Stimulated activated naive CD4-positive, alpha-beta T cell treated with Interleukin-2 at 50 U/mL for 16 hours (primary cell): ENCODE measurements at places on chromosomes 7 and 10.

DNA sequence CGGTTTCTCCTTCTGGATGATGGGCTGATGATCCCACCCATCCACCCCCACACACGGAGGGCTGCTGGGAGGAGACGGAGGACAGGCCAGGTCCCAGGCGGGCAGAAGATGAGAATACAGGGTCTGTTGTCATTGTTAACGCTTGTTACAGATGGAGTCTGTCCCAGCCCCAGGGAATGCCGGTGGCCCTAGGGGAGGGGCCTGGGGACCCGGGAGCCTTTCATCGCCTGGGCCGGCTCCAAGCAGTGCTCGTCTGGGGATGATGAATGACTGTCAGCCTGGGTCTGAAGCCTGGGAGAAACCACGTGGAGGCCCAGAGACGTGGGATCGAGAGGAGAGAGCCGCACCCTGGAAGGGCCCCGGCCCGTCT is 69.2 kb downstream of the UNCX start:
- no peak for DNase-seq

DNA sequence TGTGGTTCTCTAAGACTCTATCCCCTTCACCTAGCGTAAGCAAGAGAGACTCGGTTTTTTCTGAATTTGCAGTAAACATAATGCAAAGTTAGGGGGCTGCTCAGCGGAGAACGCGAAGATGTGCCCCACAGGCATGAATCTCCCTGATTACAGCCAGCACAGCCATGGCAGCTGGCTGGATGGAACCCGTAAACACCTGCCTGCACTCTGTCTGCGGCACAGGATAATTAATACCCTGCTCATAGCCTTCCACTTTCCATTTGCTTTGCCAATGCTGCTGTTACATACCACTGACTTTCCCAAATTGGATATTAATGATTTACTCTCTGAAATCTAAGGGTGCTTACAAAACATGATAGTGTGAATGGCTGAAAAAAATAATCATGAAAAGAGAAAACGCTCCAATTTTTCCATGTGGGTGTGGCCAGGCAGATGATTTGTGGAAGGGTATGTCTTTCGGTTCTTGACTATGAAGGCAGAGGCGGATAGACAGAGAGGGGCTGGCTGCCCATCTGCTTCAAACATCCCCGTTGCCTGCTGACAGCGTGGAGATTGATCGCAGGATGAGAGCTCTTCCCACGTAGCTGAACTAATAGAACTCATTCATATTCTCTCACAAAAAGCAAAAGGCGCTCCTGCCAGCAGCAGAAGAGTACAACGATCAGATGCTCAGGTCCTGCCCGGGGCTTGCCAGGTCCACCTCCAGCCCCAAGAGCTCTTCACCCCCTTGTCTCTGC is 193.2 kb upstream of the GHITM start:
- no peak for DNase-seq

DNA sequence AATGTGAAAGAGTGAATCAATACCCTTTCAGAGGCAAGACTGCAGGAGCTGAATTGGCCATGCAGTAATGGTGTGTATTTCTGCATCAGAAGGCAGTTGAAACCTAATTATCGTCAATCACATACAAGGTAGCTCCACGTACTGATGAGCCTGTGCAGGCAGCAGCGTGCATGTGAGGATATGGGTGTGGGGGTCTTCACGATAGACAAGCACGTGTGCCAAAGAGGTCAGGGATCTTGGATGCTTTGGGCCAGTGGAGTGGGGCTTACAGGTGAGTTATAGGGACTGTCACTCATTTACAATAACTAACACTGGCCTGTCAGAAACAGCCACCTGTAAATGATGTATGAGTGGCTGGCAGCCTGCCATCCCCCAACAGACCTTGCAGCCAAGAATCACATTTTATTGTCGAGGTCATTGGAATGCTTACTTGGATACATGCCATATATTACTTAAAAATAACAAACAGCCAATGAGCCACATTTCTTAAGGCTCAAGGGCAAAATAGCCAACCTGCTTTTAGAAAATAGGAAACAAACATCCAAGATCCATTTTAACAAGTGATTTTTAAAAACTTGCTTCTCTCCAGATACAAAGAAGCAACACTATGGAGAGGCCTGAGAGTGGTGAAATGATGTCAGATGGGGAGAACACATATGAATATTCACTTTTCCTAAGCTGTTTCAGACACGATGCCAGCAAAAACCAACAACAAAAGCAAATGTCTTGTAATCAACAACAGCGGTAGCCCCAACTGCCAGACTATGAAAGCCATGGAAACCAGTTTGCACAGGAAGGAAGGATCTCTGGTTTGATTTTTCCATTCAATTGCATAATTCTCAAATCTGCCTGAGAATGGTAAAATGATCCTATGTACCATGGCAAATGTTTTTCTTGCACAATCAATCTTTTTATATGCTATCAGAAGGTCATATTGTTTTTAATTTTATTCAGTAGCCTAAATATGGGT is 210.7 kb downstream of the SKAP2 start:
- no peak for DNase-seq

- no peak for DNase-seq
These were observed 11.4 kb downstream of the NPVF start for GRCh38 chr7:25216837-25217236.

- no peak for DNase-seq
These were observed 1472.6 kb upstream of the CELF2 start for GRCh38 chr10:9545073-9545472.

DNA sequence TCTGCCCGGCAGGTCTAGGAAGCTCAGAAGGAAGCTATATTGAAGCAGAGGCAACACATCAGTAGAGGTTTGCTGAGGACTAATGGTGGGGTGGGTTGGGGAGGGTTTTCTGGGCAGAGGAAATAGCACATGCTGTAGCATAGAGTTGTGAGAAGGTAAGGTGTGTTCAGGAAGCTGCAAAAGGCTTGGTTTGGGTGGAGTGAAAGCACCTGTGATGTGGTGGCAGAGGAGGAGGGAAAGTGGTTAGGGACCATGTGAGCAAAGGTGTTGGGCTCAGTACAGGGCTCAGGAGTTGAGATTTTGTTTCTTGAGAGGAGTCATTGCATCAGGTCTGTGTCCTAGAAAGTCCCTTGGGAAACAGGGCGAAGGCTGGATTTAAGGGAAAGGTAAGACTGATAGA is 294.6 kb downstream of the SORCS3 start:
- DNase-seq, result no peak

DNA sequence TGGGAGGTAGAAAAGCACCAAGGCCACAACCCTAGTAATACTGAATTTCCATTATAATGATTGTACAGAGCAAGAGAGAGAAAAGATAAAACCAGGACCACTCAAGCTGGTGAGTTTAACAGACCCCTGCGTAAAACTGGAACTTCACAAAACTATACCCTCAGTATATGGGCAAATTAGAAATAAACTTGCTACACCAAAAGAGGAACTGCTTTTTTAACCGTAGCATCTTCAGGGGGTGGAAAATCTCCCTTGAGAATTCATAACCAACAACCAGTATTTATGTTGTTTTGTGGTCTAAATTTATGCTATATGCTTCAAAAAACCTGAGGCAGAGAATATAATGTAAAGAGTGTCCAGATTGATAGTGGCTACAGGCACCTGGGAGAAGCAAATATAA is 171.2 kb downstream of the SGMS1 start:
- DNase-seq, result no peak

- no peak for DNase-seq
These were observed 58.3 kb downstream of the INPP5A start for GRCh38 chr10:132595854-132596253.

GRCh38 chr7:141660259-141660658 is 41.7 kb downstream of the DENND11 start:
- no peak for DNase-seq

GRCh38 chr7:11811709-11812108 is 20.3 kb downstream of the THSD7A start:
- DNase-seq, result no peak

- DNase-seq, result no peak
These were observed 396.6 kb upstream of the GALNT17 start for GRCh38 chr7:70735313-70735712.

- DNase-seq, result no peak
These were observed 153.0 kb downstream of the ACTR3B start for GRCh38 chr7:152912511-152912910.

DNA sequence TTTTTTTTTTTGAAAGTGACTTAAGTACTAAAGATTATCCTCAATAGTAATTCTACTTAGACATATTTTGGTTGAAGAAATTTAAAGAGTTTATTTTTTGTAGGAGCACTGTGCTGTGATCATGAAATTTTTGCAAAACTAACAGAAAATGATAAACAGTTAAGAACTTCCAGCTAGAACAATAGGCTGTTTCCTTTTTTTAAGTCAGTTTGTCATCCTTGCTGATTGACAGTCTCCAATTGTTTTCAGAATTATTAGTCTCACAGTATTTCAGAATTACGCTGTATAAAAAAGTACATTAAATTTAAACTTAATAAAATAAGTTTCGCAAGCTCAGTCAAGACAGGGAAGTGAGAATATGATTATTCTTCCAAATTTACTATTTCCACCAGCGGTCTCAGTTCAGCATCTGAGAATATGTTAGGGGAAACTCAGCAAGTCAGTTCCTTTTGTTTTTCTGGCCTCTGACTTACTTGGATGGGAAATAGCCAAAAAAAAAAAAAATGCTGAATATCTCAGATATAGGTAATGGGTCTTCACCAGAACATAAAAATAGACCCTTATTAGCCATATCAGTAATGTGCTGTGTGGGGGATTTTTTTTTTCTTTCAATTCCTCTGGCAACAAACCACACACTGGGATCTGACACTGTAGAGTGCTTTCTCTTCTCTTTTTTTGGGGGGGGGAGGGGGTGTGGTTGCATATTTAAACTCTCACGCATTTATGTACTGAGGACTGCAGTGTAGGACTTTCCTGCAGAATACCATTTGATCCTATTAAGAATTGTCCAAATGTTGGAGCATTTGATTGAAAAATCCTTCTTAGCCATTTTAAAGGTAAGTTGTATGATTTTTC is at the start of gene CD36:
TSS of gene CD36 (plus strand) at position 732 of the 855 bp plus-strand sequence. CDS start 8,099 bp downstream, outside the sequence.
- DNase-seq, result no peak

GRCh38 chr10:49609006-49609282 is 1.2 kb upstream of the SLC18A3 start:
- DNase-seq, result no peak

GRCh38 chr7:134584290-134584689 is 35.4 kb downstream of the AKR1B15 start:
- no peak for DNase-seq
